Inflammatory macrophage treated with lipopolysaccharide for 1 hour (primary cell): ENCODE measurements at places on chromosomes 5 and 9.

- no peak for DNase-seq
These were observed 511 bp downstream of the ARL15 start for GRCh38 chr5:54309691-54310432.

DNA sequence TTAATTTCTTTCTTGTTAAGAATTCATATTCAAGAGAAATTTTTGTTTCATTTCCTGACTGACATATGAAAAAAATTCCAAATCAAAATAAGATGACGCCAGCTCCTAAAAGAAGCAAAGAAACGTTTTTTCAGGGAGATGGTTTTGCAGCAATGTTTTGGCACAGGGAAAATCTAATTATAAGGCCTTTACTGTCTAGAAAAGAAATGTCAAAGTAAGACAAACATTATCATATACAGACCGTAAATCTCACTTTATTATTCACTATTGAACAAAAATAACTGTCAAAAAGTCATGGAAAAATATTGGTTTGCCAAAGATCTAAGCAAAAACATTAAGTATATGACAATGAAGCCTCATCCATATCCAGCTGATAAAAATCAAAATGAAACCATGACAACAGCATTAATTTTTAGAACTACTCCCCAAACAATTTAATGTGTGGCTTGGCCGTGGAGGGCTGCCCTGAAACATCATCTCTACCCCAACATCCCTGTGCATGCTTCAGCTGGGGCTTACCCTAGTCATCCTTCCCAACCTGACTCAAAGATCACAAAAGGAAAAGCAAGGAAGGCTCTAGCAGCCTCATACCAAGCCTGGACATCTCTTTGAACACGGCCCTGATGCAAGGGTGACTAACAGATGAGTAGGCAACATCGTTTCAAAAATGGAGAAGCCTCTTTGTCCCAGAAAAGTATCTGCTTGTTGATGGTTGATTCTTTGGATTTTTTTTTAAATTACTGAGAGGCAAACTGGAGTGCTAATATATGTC lies 95.6 kb downstream of the ARSB start:
- DNase-seq: peak; percentile 39

- no peak for DNase-seq
These were observed 42.2 kb downstream of the PSD2 start for GRCh38 chr5:139837711-139838380.

DNA sequence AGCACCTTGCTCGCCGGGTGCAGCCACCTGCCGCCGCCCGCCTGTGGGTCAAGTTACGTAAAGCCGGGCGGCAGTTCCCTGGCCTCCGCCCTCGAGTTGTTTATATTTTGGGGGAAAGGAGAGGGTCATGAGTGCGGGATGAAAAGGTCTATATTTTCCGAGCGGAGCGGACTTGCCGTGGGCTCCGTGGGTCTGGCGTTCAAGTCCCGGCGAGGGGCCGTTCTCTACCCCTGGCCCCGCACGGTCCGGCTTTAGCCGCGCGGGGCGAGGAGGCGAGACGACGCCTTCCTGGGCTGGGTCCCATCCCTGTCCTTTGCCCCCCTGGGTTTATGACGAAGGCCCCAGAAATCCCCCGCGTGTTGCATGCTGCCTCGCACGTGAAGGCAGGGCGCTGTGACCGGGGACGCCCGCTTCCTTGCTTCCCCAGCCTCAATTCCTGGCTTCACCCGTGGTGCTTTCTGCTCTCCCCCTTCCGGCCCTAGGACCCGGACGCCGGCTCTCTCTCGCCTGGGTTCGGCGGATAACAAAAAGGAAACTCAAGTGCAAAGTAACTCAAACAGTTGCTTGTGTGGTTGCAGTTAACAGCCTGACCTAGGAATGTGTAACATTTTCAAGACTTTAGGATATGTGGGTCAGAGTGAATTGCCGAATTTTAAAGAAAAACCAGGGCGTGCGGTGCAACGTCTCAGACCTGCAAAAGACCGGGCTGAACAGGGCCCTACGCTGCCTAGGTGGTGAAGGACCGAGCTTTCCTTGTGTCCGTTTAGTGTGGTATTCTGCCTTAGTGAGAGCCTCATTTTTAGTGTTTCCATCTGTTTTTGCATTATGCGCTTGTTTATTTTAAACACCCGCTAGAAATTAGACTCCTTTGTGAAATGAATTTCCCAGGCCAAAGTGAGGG lies 810 bp downstream of the VPS13A start:
- DNase-seq: peak; percentile 12

- DNase-seq: no peak
These were observed 155.4 kb downstream of the RGS3 start for GRCh38 chr9:113618836-113619490.

DNA sequence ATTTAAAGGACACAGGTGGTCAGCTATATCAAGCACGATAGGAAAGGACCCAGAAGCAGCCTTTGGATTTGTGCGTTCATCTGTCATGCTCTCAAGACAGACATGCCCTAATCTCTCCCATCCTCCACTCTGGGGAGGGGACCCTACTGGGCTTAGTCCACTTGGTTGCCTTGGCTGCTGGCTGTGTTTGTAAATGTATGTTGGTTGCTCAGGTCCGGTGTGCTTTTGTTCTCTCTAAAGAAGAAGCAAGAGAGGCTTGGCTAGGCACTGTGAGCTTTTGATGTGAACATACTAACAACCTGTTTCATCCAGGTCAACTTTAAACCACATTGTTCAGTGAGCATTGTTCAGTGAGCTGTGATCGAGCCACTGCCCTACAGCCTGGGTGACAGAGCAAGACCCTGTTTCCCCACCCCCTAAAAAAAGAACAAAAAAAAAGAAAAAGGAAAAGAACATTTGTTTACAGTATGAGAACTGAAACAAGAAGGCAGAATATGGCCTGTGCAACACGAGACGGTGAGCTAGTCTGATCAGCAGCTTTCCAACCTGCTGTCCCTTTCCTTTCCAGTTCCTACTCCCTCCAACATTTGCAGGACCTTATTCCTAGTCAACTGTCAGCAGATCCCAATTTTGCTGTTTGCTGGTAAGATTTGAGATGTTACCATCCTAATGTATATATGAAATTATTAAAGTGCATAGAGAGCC lies 228.3 kb downstream of the ARHGAP26 start:
- DNase-seq: no peak

- no peak for DNase-seq
These were observed 127.9 kb upstream of the SLC30A5 start for GRCh38 chr5:68965926-68966325.

DNA sequence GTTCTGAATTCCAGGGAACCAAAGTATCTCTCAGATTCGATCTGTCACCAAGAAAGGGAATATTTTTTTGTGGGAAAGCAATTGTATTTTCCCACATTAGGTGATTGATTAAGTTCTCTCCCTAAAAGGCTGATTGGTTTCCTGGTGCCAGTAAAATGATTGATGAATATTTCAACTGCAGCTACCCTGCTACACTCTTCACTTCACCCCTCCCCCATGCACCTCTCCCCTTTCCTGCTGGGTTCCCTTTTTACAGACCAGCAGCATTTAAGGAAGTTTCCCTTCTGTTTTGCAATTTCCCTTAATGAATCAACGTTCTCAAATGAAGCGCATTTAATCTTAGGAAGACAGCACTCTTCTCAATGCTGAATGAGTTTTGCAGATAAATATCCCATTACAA lies 13.1 kb downstream of the NR6A1 start:
- peak; percentile 82 for DNase-seq

DNA sequence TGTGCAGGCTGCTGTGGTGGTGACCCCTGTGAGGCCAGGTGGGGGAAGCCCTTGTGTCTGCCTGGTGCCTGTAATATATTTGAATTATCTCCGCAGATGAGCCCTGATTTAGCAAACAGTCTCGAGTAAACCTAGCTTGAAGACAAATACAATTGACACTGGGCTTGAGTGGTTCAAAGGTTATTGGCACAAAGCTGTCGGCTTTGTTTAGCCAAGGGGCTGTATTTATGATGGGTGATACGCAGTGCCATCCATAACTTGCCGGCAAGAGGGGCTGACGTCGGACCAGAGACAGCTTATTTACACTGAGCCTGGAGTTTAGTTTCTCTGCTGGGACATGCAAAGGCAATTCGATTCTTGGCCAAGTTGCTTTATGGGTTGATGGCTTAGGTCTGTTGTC lies 20.0 kb upstream of the PITX1 start:
- no peak for DNase-seq
